ENCODE measurements at places on chromosomes 3 and 15.

DNA sequence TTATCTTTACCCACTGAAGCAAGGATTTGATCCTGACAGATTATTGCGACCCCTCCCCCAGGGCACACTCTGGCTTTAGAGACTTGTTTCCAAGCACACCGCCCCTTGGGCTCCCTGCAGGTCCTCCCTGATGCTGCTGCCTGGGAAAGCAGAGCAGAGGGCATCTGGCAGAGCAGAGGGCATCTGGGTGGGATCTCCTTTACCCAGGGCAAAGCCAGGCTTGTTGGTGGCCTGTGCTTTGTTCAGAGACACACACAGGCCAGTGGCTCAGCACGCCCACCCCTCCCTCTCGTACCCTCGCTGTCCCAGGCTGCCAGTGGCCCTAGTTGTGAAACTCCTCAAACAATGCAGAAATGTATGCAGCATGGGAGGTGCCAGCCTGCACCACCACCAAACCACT, 4.8 kb downstream of the KLF13 start:
- DNase-seq = no peak

DNA sequence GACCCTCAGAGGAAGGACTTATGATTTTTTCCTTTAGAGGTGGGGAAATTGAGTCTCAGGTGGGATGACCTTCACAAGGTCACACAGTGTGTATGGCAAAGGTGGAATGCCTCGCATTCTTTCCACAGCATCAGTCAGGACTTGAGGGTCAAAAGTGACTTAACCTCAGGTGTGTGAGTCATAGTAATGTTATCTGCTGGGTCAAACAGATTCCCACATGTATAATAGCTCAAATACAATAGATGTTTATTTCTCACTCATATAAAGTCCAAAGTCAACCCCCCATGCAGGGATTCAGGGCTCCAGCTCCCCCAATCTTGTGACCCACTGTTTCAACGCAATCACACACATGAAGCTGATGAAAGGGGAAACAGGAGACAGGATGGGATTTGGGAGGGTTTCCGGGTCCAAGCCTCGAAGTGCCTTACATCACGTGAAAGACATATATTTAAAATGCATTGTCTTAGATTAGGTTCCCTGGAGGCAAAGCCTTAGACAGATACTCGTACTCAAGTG, 34.0 kb upstream of the CCDC174 start:
- no peak for DNase-seq

DNA sequence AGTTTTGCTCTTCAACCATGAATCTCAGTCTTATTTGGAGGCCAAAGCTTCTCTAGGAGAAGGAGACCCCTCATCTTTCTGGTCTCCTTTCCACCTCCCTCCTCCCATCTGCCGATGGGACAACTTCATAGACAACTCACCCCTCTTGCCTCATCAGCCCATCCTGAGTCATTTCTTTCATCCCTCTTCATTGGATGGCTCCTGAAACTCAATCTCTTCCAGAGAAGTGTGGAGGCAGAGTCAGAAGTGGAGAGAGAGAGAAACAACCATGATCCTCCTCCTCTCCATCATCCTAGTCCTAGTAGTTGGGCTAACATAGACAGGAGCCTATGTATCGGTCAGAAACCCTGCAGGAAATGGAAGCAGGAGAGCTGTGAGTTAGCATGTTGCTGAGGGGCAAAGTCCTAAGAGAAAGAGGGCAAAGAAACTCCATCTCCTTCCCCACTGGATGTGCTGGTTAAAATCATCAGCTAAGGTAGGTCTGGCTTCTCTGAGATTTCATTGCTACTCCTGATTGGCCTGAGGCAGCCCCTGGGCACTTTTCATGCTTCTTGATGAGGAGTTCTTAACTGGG, 21.3 kb upstream of the HCN4 start:
- DNase-seq = peak; percentile 26

GRCh38 chr15:47870956-47871625, 153.8 kb downstream of the SEMA6D start:
- DNase-seq = no peak

GRCh38 chr3:126201168-126201567, 20.8 kb upstream of the ALDH1L1 start:
- DNase-seq = no peak

DNA sequence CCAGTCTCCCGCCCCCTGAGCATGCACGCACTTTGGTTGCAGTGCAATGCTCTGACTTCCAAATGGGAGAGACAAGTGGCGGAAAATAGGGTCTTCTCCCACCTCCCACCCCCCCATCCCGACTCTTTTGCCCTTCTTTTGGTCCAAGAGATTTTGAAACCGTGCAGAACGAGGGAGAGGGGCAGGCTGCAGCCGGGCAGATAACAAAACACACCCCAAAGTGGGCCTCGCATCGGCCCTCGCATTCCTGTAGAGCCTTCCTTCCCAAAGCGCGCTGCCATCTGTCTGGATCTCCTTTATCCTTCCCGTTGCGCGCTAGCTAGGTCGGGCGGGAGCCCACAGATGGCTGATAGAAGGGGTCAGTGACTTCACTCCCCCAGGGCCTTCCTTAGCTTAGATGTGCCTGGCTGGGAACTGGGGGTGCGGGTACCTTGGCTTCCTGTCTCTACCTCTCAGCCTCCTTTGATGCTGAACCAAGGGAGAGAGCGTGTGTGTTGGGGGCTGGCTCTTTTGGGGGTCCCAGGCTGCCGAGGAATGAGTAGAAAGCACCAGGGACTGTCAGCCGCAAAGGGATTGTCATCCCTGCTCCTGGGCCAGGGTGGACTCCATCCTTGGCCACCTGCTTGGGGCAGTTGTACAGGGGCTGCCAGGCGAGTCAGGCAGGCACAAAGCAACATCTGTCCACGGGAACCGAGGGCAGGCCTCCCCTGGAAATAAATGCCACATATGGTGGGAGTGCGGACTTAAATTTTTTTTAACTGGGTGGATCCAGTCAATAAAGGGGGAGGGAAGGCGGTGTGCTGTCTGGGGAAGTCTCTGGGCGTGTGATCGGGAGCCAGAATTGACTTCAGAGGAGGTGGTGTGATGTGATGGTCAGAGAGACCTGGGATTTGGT, 1.8 kb downstream of the SMAD3 start:
- DNase-seq = no peak

GRCh38 chr3:114363554-114364202, 69.8 kb downstream of the TIGIT start:
- no peak for DNase-seq

DNA sequence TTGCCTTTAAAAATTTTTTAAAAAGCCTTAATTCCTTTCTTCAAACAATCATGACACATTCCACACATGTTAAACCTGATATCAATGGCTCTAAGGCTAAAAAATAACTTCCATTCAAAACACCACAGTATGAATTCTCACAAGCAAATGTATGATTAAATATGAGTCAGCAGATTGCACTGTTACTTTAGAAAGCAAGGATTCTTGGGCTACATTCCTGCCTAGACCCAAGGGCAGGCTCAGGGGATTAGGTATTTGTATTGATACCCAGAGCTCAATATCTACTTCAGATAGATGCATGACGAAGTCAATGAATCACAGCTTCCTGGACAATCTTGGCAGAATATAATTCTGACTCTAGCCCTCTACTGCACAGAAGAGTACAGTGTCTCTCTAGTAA, 65.7 kb downstream of the RARB start:
- DNase-seq = no peak

DNA sequence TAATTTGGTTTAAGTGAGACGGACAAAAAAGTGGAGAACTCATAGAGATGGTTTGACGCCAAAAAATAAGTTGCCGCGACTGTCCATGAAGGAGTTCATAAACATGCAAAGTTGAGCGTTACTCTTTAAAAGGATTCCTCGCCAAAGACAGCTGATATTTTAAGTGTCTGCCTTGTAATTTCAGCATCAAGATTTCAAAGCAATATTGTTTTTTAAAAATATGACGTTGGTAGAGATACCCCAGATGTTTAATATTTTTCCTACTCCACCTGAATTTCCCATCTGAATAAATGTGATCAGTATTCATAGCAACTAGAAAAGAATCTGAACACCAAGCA, 155.0 kb downstream of the TUSC7 start:
- no peak for DNase-seq

DNA sequence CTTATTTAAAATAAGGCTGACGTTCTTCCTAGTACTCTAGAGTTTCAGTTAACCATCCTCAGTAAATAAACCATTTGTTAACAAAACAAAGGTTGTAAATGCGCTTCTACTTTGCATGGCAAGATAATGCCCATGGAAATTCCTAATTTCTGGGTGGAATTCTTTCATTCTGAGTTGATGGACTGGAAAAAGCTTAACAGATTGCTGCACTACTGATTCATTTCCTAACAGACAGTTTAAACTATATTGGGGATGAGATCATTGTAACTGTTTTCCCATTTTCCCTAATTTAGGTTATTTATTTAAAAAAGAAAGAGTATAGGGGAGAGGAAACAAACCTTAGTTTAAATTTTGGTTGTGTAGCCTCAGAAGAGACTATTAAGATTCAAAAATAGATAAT, 342.2 kb downstream of the NLGN1 start:
- DNase-seq = no peak

GRCh38 chr3:194395778-194396538, 3.1 kb downstream of the GP5 start:
- DNase-seq = peak; percentile 64

GRCh38 chr15:65066001-65066634, 1.7 kb downstream of the RASL12 start:
- DNase-seq = no peak

DNA sequence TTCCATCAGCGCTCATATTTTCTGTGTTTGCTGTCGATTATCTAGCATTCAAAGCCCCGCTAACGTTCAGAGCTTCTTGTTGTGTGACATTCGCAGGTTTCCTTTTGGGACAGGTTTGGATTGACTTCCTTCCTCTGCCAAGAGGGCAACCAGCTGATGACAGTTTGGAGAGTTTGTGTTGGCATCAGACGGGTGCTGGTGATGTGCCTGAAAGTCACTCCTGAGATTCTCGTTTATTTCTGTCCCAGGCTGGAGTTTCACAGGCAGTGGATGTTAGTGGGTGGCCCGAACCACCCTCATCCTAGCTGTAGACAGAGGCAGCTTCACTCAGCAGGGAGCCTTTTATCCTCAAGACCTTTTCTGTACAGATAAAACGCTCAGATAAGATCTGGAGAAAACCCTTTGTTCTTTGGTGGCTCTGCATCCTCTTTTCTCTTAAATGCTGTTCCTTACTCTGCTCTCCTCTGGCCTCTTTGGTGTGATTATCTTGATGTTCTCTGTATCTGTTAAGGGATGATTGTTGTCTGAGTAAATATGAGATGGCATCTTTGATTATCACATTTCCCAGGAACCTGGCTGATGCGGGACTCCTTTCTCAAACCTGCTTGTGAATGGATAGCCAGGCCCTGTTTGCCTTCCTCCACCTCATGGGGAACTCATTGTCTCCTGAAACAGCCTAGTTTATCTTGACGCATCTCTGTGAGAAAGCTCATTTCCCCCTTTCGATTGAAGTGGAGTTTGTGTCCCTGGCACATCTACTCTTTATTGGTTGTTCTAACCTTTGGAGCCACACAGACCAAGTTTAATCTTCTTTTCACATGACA, 35.9 kb downstream of the CGNL1 start:
- DNase-seq = no peak

DNA sequence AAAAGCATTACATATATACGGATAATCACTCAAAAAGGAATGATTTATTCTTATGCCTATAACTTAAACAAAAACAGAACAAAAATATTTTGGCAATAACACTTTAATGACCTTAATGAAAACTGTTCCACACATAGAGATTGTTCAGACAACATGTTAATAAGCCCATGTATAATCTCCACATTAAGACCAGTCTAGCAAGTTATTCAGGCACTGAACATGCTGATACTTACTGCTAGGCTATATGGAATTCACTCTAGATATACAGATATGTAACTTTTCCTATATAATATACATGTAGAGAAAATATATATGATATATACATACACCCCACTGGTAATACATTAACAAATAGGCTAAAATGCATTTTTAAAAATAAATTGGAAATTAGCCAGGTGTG, 43.8 kb upstream of the USP50 start:
- no peak for DNase-seq

GRCh38 chr15:78003539-78004008, 73.9 kb downstream of the TBC1D2B start:
- DNase-seq = no peak

DNA sequence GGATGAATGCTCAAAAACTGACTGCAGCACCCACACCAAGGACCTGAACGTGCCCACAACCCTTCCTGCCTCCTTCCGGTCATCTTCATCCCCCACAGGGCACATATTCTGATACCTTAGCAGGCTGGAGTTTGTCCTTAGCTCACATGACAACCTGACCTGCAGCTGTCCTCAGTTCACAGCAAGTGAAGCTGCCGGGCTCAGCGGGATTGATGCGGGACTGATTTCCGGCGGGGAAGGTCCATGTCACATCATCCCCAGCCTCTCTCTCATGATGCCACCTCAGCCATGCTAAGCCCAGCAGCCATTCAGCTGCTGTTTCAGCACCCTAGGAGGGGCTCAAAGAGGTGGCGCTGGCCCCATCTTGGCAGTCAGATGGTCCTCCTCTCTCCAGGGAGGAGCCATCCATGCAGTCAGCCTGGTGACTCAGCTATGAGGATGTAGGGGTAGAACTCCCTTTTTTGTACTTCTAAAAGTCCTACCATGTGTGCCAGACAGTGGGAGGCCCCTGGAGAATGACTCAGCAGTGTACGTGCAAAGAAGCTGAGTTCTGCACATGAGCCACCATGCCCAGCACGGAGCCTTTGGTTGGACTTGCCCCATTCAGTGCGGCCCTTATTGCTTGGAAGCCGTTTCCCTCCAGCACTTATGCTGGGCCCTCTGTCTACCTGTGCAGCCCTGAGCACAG, 9.5 kb downstream of the CA12 start:
- DNase-seq = no peak

- DNase-seq = peak; percentile 6
Observed at GRCh38 chr3:134065252-134066157, 35.8 kb upstream of the SLCO2A1 start.

GRCh38 chr3:163384383-163384782, 1693.9 kb downstream of the SI start:
- DNase-seq = no peak

- no peak for DNase-seq
Observed at GRCh38 chr15:38882221-38882620, 317.6 kb upstream of the RASGRP1 start.

GRCh38 chr3:76410762-76411281, 625.5 kb upstream of the ZNF717 start:
- no peak for DNase-seq

- DNase-seq = no peak
Observed at GRCh38 chr15:51168700-51169099, 74.0 kb upstream of the TNFAIP8L3 start.

GRCh38 chr15:60585743-60586708, 107.1 kb upstream of the ICE2 start:
- DNase-seq = peak; percentile 72

DNA sequence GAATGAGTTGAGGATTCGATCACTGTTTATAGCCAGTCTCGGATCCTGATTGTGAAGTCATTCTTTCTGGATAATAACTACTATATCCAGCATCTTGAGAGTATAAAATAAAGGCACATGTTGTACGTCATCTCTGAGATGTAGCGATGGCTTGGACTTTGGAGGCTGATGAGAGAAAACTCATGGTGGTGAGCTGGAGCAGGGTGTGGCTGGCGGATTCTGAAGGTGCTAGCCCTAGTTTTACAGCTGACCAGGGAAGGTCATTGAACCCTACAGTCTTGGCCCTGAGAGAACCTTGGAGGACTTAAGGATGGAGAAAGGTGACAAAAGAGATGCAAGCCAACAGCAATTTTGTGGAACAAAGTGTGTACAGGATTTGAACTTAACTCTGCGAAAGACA, 153.8 kb downstream of the IGF1R start:
- peak; percentile 25 for DNase-seq

- DNase-seq = no peak
Observed at GRCh38 chr3:108292450-108292849, 3.9 kb upstream of the HHLA2 start.
